Gastroesophageal sphincter (tissue), 4 donors: ENCODE measurements at places on chromosomes 5 and 9.

DNA sequence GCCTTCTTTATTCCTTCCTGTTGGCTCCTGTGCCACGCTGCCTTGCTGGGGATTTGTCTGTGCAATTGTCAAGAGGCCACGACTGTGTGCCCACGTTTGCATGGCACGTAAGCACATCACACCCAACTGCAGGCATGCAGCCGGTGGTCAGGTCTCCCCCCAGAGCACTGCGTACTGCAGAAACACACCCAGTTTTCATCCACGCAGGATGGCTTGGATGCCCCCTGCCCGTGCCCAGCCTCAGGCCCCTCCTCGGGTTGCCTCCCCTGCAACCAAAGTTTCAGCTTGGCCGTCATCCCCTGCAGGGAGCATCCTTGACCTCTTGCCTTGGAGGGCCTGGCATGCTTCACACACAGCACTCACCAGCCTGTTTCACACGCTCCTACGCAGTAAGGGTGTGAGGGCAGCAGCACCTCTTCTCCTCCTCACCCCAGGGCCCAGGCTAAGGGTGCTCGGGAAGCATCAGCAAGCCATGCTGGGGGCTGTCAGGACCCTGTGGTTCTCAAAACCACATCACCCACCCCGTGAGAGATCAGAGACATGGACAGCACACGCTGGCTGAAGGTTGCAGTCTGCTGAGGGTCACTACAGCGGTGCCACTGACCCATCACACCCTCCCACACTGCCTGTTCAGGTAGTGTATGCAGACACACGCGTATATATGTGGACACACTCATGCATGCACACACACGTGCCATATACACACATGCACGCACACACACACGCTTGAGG is 3.1 kb downstream of the MRPL36 start:
- ATAC-seq, result no peak

GRCh38 chr5:51991940-51992339 is 608.7 kb downstream of the ISL1 start:
- no peak for ATAC-seq

- no peak for ATAC-seq
Measured at GRCh38 chr5:91403438-91403837, 20.3 kb upstream of the ARRDC3 start.

DNA sequence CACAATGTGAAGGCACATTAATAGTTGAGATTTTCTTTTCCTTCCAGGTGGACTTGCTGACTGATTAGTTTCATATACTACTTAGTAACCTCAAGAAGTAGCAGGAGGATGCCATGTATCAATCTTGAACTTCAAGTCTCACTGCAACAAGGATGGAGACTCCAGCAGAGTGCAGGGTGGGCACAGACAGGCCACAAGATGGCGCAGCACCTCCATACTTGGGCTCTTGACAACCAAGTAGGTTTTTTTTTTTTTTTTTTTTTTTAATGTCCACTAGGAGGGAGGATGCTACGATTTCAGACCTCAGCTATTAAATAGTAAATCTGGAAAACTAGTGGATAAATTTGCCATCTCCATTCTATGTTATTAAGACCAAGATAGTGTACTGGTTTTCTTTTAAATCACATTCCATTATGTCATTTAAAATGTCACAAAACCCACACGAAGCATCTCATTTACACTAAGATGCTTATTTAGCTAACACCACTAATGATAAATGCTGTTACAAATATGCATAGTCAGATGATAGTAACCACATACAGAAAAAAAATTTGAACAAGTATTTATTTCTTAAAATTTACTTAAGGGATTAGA is 58.6 kb downstream of the IL6ST start:
- ATAC-seq, result peak; percentile 78

DNA sequence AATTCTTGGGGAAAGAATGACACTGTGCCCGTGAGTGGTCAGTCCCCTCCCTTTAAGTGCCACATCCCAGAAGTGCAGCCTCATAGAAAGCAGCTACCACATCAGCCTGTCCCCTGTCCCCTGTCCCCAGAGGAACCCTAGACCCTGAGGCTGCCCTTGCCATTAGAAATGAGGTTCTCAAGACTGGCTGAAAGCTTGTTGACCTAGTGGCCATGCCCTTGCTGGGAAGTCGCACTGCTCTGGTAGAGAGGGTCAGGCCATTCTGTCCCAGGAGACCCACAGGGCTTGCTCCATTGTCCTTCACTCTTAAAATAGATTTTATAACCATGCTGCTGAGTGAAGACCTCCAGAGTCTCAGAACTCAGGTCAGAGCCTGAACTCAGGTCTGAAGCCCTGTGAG is 184.5 kb downstream of the RGS3 start:
- ATAC-seq, result no peak

DNA sequence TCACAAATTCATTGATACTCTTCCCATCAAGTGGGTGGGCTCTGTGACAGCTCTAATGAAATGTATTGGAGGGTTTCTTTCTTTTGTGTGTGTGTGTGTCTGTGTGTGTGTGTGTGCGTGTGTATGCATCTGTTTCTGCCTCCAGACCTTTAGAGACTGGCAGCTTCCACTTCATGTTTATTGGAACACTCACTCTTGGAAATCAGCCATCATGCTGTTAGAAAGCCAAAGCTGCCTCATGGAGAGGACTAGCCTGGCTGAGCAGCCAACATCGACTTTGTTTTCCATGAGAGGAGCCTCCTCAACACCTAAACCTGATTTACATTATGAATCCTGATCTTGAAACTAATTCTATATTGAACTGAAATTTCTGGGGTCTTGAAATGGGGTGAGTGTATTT is 128.5 kb upstream of the FAM174A start:
- no peak for ATAC-seq
